ENCODE measurements at places on chromosomes 2 and 18.

DNA sequence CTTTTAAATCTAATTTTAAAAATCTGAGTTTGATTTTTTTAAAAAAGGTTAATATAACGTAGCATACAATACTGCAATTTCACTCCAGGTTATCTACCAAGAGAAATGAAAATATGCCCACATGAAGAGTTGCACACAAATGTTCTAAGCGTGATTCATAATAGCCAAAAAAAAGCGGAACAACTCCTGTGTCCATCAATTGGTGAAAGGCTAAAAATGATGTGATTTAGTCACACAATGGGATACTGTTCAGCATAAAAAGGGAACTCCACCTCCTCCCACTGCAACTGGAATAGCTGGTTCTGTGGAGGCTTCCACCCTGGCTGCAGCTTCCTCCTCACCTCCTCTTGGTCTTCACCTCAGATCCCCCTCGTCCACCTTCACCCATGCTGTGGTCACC is 132.8 kb downstream of the PIK3C3 start:
- peak; percentile 3 for DNase-seq

GRCh38 chr2:42854207-42854818 is 61.9 kb upstream of the HAAO start:
- DNase-seq: no peak

DNA sequence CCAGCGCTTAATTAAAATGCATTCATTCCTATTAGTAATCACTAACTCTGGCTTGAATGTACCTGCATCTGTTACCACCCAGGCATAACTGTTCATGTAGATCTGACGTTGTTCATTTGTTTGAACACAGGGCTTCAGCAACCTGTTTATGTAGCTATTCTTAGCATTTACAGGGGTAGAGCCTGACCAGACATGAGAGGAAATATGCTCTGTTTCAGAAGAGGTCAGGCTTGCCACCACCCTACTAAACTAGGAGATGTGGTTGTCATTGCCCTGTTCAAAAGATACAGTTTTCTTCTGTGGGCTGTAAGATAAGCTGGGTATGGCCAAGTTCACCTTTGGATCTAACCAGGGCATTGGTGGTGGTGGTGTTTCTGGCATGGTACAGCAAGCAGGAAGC is 8.8 kb downstream of the MGAT5 start:
- no peak for DNase-seq

DNA sequence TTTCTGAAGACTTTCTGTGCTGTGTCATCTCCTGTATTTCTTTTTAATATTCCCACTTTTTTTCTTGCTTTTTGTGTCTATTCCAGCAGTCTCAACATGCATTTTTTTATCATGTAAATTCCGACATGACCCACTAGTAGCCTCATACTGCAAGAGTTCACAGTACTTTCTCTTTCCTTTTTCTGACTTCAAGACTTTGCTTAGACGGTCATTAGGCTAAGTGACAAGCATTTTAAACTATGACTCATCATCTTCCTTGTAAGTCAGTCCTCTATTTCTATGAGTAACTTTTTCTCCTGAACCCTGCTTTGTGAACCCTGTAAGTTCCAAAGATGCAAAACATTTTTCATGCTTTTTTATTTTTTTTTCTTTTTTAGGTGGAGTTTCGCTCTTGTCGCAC is 381.2 kb downstream of the TXNL1 start:
- no peak for DNase-seq

DNA sequence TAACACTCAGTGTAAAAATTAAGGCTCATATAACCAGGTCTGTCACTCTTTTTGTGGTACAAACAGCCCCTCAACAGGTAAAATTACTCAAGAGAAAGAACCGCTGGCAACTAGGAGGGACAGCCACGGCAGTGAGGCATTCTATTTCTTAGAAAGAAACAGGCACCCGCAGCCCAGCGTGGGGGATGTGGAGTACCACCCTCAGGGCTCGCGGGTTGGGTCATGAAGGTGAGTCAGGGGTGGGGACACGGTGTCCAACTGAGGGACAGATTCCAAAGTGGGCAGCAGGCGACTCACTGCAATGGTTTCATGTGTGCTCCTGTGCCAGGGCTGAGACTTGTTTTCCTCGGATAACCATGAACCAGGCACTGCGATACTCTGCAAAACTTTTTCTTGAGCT is 129.4 kb downstream of the DTNB start:
- no peak for DNase-seq

DNA sequence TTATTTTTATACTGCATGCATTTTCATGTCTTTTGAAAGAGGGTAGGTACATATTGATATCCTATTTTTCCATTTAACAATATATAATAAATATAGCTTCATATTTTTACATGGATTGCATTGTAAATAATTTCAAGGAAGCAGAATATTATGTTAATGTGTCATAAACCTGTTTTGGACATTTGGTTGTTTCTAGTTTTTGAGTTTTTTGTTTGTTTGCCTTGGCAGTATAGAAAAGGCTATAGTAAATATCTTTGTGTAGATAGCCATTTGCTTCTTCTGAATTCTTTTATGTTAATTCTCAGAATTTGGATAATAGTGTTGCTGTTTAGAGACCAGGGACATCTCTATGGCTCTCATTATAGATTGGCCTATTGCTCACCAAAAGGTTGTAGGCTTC is 645.2 kb downstream of the SLC4A3 start:
- DNase-seq: no peak

DNA sequence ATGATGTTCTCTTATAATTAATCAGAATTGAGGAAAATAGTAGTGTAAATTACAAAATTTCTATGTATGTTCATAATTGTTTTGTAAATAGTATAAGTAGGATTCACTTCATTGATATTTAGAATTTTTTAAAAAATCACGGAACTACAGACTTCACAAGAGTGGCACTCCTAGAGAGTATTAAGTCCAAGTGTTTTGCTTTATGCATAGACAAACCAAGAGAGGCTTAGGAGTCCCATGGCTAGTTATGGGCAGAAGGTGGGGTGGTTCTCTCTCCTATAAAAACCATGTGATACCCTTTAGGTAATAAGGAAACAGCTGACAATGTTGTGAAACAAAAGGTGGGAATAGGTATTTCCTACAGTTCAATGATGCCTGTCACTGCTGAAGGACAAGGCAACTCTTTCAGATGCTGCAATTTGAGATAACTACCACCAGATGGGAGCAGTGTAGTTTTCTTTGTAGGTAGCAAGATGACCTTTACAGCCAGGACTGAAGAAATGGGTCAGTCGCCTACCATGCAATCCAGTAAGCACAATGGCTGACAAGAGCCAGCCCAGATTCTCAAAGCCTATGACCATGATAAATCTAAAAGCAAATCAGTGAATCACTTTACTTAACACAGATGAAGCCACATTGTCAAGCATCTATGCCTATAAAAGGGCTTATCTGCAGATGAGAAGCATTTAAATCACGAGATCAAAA is 83.9 kb downstream of the AAK1 start:
- DNase-seq: peak; percentile 53
